ENCODE measurements at places on chromosomes 3 and 15.
A peak's percentile ranks its signal among the peaks of the same experiment; 100 is the strongest.

DNA sequence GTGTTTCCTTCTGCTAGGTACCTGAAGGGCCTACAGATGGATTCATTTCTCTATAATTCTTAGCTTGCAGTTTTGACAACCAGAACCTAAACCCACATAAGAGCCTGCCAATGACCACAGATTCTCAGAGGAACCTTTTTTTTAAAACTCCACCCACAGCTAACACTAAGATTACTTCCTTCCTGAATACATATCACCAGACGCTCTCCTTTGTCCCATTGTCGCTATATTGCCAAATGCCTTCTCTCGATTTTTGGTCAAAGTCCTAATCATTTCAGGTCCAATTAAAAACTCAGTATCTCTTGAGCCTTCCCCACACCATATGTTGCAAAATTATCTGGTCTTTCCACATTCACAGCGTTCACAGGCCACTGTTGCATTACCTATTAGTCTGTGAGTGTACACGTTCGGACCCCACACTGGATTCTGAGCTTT, 12.4 kb downstream of the ZNF710 start:
- no peaks in the 10 kb centered on the region for H3K27me3 ChIP-seq
- peak overlapping the region; percentile 48 for H3K27ac ChIP-seq
- H3K4me1 ChIP-seq: peaks cover 41% of the 10 kb centered on the region
- H3K4me3 ChIP-seq: peak overlapping the region; percentile 75

GRCh38 chr15:58734859-58735258, 14.6 kb downstream of the ADAM10 start:
- no peaks in the 10 kb centered on the region for H3K36me3 ChIP-seq
- no peak for DNase-seq
- no peaks in the 10 kb centered on the region for H3K27me3 ChIP-seq
- peaks cover 60% of the 10 kb centered on the region for H3K4me1 ChIP-seq
- H3K27ac ChIP-seq: peak overlapping the region; percentile 67
- H3K4me3 ChIP-seq: peak overlapping the region; percentile 49

DNA sequence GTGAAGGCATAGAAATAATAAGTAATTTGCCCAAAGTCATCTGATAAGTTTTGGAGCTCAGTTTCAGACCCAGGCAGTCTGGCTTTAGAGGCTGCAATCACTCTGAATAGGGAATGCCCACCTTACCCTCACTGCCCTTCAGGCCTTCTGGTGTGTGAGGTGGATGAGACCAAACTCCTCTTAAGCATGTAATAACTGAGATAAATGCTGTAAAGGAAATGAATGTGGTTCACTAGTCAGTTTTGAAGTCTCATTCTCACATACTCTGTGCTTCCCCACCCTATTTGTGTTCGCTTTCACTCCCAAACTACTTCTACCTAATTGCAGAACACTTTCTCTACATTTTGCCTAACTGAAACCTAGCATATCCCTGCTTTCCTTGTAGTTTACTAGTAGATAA, 144.1 kb downstream of the FILIP1L start:
- no peaks in the 10 kb centered on the region for H3K27me3 ChIP-seq
- H3K36me3 ChIP-seq: peaks cover 2% of the 10 kb centered on the region
- H3K4me3 ChIP-seq: no peak overlapping the region
- no peak for DNase-seq
- H3K4me1 ChIP-seq: peaks cover 11% of the 10 kb centered on the region

GRCh38 chr3:179133575-179133974, 14.6 kb upstream of the PIK3CA start:
- H3K27ac ChIP-seq: no peak overlapping the region
- no peak for DNase-seq
- no peak overlapping the region for H3K4me3 ChIP-seq
- H3K27me3 ChIP-seq: peaks cover 24% of the 10 kb centered on the region

DNA sequence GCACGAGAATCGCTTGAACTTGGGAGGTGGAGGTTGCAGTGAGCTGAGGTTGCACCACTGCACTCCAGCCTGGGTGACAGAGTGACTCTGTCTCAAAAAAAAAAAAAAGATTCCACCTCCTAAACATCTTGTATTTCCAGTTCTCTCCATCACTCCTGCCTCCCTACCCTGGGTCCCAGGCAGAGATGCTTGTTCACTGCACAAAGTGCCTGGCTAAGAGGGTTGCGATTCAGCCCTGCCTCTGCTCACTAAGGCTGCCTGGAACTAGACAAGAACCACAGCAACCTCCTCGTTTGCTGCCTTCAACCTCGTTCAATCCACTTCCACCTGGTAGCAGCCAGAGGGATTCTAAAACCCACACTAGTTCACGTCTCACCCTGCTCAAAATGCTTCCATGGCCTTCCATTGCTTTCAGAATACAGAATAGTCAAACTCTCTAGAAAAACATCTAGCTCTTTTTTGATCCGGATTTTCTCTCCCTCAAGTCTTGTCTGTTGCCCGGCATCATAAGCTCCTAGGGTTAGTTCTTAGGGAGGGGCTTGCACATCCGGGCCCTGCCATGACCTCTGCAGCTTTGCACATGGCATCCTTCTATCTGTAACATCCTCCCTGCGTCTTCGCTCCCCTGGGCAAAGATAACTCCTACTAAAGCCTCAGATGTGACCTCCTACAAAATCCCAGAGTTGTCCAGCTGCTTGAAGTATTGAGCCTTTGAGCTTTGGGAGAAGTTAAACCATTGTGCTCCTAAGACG, 1.0 kb upstream of the MCM2 start:
- H3K4me1 ChIP-seq: peaks cover 19% of the 10 kb centered on the region
- H3K27me3 ChIP-seq: no peaks in the 10 kb centered on the region
- peak overlapping the region; percentile 91 for H3K27ac ChIP-seq
- H3K4me3 ChIP-seq: peak overlapping the region; percentile 92

DNA sequence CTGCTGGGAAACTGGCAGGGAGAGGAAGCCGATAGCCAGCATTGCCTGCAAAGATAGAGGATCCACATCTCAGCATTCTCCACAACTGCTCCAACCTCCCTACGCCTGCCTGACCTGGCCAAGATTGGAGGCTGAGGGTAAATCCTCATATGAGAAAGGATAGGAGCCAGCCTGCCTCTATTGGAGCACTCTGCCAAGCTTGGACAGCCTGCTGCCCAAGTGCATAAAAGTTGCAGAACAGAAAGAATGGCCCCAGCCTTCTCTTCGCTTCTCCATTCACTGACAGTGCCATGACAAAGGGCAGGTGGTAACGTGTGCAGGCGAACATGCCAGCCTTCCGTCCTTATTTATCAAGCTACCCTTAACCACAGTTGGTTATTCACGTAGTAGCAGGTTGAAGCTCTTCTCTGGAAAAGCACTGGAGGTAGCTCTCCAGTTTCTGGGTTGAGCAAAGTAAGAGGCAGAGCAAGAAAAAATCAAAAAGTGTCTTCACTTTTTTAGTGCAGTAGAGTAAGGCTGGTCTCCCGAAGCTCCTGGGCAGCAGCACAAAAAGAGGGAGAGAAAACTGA, 4.3 kb downstream of the BMF start:
- DNase-seq: no peak
- no peaks in the 10 kb centered on the region for H3K27me3 ChIP-seq
- H3K4me3 ChIP-seq: peak overlapping the region; percentile 60
- H3K27ac ChIP-seq: peak overlapping the region; percentile 90
- H3K4me1 ChIP-seq: peaks cover 44% of the 10 kb centered on the region
- H3K36me3 ChIP-seq: no peaks in the 10 kb centered on the region

DNA sequence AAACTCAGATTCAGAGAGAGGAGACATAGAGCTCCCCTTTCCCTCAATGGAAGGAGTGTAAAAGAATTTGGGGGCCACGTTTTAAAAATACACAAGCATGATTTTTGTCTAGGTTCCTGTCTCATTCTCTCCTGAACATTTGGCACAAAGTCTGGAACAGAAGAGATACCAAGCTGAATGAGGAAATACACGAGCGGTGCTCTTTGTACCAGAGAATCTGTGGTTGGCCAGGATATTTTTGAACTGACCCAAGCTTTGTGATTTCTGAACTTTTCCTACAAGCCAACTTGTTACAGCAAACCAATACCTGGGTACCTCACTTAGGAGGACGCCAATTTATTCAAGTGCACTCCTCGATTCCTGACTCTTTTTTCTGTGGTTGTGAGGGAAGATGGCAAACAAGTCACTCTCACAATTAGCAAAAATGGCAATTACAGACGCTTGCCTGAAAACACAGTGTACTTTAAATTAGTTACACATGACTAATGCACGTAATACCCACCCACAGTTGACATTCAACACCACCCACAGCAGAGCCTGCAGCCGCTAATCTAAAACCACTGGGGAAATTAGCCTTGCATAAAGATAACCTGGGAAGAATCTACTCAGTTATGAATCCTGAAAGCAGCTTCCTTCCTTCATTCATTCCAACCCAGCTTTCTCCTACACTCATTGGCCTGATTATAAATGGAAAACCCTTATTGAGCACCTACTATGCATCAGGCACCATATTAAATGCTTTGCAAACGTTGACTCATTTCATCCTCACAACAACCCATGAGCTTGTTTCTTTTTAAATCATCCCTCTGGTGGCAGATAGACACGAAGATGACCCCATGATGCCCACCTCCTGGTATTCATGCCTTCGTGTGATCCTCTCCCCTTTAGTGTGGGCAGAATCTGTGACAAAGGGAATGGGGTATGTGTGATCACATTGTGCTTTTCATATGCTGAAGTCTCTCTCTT, 293.5 kb downstream of the KBTBD8 start:
- H3K27ac ChIP-seq: no peak overlapping the region
- no peaks in the 10 kb centered on the region for H3K27me3 ChIP-seq
- H3K36me3 ChIP-seq: peaks cover 2% of the 10 kb centered on the region
- no peak overlapping the region for H3K4me3 ChIP-seq

DNA sequence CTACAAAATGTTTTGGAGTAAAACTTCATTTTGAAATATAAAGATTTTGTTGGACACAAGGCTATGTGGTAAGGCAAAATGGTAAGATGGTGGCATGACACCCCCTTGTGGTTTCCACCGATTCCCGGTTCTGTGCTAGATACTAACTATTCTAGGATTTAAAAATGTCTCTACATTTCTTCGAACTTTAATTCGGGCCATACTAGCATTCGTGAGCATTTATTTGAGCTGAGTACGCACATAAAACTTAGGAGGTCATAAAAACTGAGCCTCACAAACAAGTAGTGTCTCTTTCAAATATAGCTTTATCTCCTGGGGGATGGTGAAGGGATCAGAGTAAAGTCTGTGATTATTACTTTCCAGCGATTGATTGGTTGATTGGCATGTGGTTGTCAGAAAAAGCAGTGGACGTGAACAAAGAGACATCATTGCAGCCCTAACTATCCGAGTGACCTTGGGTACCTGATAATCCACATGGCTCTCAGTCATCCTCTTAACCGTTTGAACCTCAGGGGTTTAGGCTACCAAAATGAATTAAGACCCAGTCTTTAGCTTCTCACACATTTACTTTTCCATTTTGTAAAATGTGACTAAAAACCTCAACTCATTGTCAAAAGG, 1.1 kb upstream of the ZNF639 start:
- no peaks in the 10 kb centered on the region for H3K27me3 ChIP-seq
- peak overlapping the region; percentile 63 for H3K27ac ChIP-seq
- no peaks in the 10 kb centered on the region for H3K36me3 ChIP-seq
- DNase-seq: no peak
- peak overlapping the region; percentile 91 for H3K4me3 ChIP-seq
- peaks cover 24% of the 10 kb centered on the region for H3K4me1 ChIP-seq

GRCh38 chr3:50272911-50273688, 4.2 kb downstream of the SEMA3B start:
- DNase-seq: peak; percentile 74
- H3K36me3 ChIP-seq: peaks cover 8% of the 10 kb centered on the region
- peak overlapping the region; percentile 73 for H3K27ac ChIP-seq
- H3K4me3 ChIP-seq: peak overlapping the region; percentile 84

GRCh38 chr3:160390565-160391138, 8.4 kb downstream of the IFT80 start:
- DNase-seq: no peak
- H3K4me1 ChIP-seq: peaks cover 24% of the 10 kb centered on the region
- no peaks in the 10 kb centered on the region for H3K27me3 ChIP-seq
- peaks cover 2% of the 10 kb centered on the region for H3K36me3 ChIP-seq
- H3K4me3 ChIP-seq: no peak overlapping the region
- no peak overlapping the region for H3K27ac ChIP-seq

DNA sequence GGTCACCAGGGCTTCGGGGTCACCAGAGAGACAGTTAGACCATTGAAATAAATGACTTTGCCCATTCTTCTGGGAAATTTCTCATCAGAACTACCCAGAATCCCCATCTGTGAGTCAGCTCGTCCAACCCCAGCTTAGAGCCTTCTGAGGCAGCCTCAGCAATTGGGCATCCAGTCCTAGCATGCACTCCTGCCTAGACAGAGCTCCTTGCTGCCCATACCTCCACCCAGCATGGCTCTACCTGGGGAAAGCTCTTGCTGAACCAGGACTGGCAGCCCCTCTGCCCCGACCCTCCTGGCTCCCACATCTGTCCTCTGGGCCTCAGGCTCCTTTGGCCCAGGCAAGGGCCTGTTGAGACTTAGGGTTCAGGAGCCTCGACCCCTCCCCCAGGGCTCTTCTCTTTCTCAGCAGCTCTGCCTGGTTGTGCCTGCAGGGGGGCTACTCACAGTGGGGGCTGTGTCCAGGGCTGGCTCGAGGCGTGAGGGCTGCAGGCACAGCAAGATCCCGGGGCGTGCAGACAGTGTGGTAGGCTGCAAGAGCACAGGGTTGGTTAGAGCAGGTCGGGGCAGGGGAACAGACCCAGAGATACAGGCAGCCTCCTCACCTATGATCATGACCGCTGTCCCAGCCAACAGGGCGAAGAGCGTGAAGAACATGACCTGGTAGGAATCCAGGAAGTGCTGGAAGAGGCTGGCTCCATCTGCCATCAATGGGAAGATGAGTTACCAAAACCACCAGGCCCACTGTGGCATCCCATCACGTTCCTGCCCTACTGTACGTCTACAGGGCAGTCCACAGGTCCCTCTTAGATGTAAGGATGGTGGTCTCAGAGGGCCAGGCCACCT, 101.3 kb downstream of the NUP210 start:
- no peak overlapping the region for H3K4me3 ChIP-seq
- peaks cover 11% of the 10 kb centered on the region for H3K36me3 ChIP-seq
- DNase-seq: no peak
- no peaks in the 10 kb centered on the region for H3K4me1 ChIP-seq

- H3K4me1 ChIP-seq: peaks cover 48% of the 10 kb centered on the region
- peaks cover 9% of the 10 kb centered on the region for H3K36me3 ChIP-seq
- H3K27ac ChIP-seq: peak overlapping the region; percentile 70
- DNase-seq: no peak
- H3K27me3 ChIP-seq: no peaks in the 10 kb centered on the region
These were observed 22.6 kb downstream of the SH3BP5 start for GRCh38 chr3:15309662-15310335.
